Stimulated activated CD4-positive, alpha-beta T cell treated with anti-CD3 and anti-CD28 coated beads, Interleukin-1b, Interleukin-23, amount 100 ng/mL, for 4 hours (primary cell): ENCODE measurements at places on chromosomes 5 and 9.

DNA sequence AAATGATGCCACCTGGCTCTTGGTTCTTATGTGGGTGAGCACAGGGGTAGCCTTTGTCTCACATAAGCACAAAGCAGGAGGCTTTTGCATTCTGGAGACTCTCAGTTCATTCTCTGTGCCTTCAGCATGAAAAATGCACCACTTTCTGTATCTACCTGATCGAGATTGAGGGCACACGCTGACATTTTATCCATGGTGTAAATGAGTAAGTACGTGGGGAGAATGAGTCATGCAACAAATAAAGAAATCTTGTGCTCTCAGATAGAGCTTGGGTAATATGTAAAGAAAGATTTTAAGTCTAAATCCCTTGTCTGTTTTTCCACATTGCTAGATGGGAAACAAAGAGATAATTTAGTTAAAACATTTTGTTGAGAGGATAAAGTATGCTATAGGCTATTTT lies 607.2 kb upstream of the WWC1 start:
- DNase-seq: no peak

DNA sequence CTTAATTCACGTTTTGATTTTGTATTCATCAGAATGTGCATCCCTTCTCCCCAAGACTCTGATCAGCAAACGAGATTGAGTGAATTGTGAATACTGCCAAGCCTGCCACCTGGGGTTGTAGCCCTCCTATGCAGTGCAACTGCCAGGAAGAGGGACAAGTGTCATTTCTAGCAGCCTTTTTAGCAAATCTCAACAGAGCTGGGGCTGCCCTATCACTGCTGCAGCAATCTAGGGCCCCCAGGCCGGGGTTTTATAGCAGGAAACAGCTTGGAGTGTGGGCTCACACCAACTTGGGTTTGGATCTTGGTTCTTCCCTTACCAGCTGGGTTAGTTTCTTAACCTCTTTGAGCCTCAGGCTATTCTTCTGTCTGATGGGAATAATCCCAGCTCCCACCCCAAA lies 4.0 kb downstream of the CSF1R start:
- DNase-seq: no peak

DNA sequence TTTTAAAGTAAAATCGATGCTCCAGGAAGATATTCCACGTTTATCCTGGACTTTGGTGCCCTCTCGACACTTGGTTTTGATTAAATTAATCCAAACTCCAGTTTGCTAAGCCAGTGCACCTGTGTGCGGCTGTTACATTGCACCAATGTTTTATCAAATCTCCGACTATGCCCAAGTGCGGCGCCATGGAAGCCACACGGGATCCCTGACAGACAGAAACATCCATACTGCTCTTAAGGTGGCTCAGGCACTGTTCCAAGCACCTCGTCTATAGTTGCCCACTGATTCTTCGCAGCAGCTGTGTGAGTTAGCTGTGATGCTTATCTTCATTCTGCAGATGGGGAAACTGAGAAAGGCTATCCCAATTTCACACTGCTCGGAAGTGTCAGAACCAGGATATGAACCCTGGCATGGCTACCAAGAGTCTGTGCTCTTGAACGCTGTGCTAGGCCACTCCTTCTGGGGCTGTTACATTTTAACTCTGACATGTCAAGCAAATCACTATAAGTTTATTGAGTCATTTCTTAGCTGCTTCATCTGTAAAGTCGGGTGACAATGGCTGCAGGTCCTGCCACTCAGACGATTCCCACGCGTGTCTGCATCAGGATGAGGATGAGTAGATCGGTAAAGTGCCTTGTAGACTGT lies 113.0 kb downstream of the ADAMTS2 start:
- no peak for DNase-seq

GRCh38 chr5:177412603-177413233 lies 3.4 kb upstream of the F12 start:
- DNase-seq: no peak

GRCh38 chr9:97475059-97475458 lies 26.4 kb upstream of the TMOD1 start:
- no peak for DNase-seq

- DNase-seq: no peak
Measured at GRCh38 chr5:176884571-176884890, 14.6 kb downstream of the HK3 start.

- DNase-seq: no peak
Measured at GRCh38 chr9:107504585-107505455, 15.3 kb upstream of the KLF4 start.

GRCh38 chr5:153429761-153430380 lies 60.6 kb upstream of the GRIA1 start:
- DNase-seq: no peak

GRCh38 chr5:58503390-58504046 lies 12.3 kb downstream of the GAPT start:
- DNase-seq: no peak
